Activated T-cell treated with anti-CD3 and anti-CD28 coated beads for 1 hour (primary cell): ENCODE measurements at places on chromosomes 2 and 18.

- no peak for DNase-seq
These were observed 111.7 kb upstream of the AGAP1 start for GRCh38 chr2:235382179-235382578.

GRCh38 chr2:120012771-120013596 lies at the start of gene EPB41L5:
Gene EPB41L5, plus strand, starts transcription at chr2:120013077. Its CDS starts 6,008 bp downstream, at chr2:120019085.
- peak; percentile 68 for DNase-seq

GRCh38 chr2:15242936-15243461 lies 318.1 kb downstream of the NBAS start:
- DNase-seq, result no peak

GRCh38 chr2:238302751-238303150 lies 14.3 kb upstream of the PER2 start:
- DNase-seq, result no peak

GRCh38 chr18:14949800-14950664 lies 202.1 kb downstream of the ANKRD30B start:
- DNase-seq, result no peak

GRCh38 chr2:98578231-98578630 lies 30.1 kb downstream of the COA5 start:
- DNase-seq, result no peak

GRCh38 chr18:33838054-33838453 lies 260.0 kb downstream of the ASXL3 start:
- no peak for DNase-seq

DNA sequence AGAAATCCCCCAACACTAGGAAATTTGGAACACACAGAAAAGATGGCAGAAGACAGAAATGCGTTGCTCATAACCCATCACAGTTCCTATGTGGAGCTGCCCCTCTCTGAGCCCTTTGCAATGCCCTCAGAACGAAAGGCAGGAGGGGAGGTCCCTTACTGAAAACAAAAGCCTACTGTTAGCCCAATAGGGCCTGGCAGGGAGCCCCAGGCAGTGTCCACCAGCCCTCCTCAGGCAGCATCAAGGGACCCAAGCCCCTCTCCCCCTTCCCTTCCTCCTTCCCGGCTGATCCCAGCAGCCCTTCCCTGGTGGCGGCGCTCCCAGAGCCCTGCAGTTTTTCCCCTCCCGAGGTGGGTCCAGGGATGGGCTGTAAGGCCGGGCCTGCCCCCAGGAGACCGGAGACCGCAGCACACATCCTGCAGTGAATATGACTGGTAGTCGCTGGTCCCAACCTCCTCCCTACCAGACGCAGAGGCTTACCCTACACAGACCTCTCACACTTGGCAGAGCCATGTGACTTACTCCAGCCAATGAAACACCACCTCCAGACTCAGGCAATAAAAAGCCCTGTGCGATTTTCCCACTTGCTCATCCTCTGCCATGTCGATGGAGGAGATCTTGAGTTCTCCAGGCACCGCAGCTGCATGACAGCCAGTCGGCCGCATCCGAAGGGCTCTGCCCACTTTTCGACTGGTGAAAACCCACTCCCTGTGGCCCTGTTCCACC lies 19.4 kb upstream of the DUSP2 start:
- DNase-seq, result no peak

- no peak for DNase-seq
These were observed 70.0 kb downstream of the SCG2 start for GRCh38 chr2:223532161-223532560.

GRCh38 chr18:61743775-61744531 lies 148.9 kb downstream of the RNF152 start:
- no peak for DNase-seq

DNA sequence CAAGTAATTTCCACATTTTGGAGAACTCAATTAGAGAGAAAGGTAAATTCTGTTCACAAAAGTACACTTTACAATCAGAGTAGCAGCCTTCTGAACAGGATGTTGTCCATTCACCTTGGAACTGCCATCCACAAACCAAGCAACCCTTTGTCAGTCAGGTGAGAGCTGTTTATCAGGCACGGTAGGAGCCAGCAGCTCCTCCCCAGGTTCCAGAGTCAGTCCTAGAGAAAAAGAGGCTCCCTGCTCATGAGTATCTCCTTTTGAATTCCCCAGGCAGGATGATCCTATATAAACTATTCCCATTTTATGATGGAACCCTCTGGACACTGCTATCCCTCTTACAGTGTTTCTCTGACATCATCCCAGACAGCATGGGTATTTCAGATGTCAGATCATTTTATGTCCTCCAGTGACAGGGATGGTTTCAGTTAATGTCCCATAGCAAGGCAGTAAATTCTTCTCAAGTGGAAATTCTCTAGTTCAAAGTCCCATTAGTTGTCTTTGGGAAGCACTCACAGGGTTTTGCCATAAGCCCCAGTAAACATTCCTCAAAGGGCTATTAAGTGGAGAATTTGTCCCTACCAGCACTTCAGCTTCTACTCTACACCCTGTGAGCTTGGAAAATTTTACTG lies 34.5 kb upstream of the CSRNP3 start:
- no peak for DNase-seq

DNA sequence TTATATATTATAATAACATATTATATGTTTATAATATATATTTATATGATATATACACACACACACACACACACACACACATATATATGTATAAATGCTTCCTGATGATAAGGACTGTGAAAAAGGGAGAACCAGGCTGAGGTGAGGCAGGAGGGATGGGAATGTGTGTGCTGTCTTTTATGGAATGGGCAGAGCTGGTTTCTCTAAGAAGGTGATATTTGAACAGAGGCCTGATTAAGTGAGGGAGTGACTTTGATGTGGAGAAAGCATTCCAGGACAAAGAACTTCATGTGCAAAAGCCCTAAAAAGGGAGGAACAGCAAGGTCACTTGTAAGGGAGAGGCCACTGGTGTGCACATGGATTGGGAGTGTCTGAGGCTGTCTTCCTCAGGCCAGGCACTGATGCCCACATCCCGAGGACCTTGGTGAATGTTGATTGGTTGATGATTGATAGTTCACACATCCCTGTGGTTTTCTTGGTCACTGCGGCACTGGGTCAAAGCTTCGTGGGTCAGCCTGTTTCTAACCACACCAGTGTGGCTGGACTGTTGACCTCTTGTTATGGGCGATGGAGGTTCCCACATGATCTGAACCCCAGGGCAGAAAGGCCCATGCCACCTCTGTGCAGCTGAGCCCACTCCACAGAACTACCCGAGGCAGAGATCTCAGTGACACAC lies 196.9 kb downstream of the MYCN start:
- no peak for DNase-seq

DNA sequence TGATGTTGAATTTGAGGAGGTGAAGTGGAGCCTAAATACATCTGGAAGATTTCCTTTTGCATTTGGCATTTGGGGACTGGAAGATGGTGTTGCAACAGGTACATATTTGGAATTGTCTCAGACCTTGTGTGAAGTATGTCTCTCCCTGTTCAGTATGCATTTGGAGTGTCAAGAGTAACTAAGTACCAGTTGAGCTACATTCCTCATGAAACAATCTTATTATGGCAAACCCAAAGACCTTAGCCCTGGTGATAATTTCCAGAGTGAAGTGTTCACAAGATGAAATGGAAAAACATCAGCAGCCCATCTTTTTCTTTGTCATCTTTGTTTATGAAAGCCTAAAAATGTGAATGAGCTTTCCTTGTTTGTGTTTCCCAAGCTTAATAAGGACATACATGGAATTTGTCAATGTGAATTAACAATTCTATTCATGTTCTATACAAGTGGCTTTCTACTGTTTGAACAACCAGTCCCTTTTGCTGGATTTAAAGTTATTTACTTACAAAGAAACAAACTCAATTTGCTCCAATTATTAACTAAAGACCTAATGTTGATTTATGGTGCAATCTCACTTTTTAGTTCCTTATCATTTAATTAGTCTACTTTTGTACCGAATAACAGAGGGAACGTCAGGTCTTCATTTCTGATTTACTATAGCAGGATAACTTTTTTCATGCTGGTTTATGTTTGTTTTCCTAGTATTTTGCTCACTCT lies 42.1 kb upstream of the PPP1R1C start:
- DNase-seq, result no peak

DNA sequence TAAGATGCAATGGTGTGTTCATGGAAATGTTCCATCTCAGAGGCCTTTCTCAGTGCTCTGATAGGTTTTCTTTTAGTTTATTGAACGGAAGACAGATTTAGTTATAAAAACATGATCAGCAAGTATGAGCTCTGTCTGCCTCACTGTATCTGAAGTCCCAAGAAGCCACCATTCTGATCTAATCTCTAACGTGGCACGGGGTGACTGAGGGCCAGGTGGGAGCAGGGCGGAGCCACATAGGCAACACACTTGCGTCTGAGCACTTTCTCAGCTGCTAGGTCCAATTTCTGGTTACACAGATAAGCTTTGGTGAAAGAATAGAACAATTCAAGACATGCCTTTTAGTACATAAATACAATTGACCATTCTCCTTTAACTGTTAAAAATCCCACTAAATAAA lies 60.4 kb downstream of the SNTG2 start:
- DNase-seq, result no peak

- no peak for DNase-seq
These were observed 1245.7 kb upstream of the LRRTM1 start for GRCh38 chr2:81550277-81550676.
